ENCODE measurements at places on chromosomes 13 and 19.

GRCh38 chr13:45436953-45437352 is 18.8 kb upstream of the SLC25A30 start:
- no peak for DNase-seq

GRCh38 chr19:8702350-8702749 is 3.8 kb upstream of the ACTL9 start:
- peak; percentile 11 for DNase-seq

DNA sequence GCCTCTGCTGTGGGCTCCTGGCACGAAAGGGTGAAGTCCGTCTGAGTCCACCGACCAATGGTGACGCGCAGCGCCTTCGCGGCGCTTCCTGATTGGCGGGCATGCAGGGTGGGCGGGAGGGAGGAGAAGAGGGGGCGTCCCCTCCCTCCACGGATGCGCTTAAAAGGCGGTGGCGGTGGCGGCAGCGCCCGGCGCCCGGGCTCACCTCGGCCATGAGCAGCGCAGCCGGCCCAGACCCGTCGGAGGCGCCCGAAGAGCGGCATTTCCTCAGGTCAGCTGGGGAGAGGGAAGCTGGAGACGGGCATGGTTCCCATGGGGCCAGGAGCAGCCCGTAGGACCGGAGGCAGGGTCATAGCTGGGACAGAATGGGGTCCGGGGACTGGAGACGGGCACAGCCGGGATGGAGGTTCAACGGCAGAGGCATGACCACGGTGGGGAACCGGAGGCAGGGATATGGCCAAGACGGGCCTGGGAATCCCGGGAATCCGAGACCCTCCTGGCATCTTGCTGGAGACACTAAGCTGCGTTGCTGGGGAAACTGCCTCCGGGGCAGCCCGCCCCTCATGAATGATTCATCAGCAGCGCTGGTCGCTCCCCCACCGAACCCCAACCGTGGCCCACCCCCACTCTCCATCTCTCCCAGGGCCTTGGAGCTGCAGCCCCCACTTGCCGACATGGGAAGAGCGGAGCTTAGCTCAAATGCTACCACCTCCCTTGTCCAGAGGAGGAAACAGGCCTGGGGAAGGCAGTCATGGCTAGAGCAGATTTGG is at the start of gene YJEFN3:
Gene YJEFN3, plus strand, starts transcription at position 191 of the 770 bp plus-strand sequence. Its CDS starts 22 bp downstream, at position 213.
- no peak for DNase-seq

GRCh38 chr13:97339019-97339987 is 94.7 kb upstream of the RAP2A start:
- DNase-seq: no peak

GRCh38 chr19:29687897-29688728 is 22.9 kb downstream of the PLEKHF1 start:
- DNase-seq: no peak

GRCh38 chr13:114320065-114320464 is 5.8 kb downstream of the CHAMP1 start:
- DNase-seq: no peak

DNA sequence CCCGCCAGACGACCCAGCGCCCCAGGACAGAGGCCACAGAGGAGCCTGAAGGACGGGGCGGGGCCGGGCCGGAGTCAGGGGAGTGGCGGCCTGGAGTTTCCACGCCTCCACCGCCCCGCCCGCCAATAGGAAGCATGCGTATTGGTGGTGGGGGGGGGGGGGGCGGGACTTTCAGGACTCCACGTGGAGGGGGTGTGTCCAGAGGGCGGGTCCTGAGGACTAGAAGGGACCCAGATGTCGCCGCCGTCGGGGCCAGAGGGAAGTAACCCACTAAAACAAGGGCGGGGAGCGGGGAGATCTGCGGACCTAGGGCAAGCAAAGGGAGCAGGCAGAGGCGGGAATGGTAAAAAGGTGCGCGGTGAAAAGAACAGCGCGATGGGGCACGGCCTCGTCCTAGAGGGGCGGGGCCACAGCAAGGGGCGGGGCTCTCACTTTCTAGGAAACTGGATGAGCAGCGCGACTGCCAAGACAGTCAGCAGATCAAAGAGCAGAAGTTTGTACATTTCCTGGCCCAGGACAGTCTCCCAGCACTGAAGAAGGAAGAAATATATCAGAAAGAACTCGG is 2.8 kb upstream of the LENG1 start:
- DNase-seq: peak; percentile 79

GRCh38 chr13:88840085-88840484 is 1168.9 kb downstream of the SLITRK5 start:
- DNase-seq: no peak

DNA sequence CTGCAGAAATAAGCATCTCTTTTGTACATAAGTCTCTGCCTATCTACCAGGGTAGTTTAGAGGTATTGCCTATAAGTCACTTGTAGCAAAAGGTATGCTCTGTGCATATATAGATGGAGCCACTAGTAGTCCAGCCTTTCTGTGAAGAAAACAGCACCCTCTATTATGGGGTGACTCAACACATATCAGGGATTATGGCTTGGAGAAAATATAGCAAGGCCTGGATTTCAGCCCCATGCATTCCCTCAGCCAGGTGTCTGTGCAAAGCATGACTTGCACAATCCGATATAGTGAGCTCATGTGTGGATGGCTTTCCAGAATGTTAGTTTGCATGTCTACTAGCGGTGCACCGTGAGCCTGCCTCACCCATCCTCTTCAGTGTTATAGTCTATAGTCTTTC is 13.4 kb upstream of the NALCN start:
- DNase-seq: no peak

DNA sequence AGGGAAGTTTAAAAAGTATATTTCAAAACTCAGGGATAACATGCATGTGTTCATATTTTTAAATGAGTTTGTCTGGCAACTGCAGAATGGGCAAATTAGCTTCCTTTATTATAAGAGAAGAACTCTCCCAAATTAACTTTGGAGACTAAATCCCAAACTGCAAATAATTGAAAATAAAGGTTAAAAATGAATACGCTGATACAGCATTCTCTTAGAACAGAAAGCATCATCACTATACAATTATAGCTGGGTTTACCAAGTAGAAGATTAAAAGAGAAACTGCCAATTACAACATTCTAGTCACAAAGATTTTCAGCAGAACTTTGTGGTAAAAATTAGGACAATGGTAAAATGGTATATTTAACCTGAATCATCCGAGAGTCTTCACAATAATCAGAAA is 73.3 kb downstream of the OLFM4 start:
- DNase-seq: no peak

GRCh38 chr13:73984949-73985691 is 149.1 kb downstream of the KLF12 start:
- peak; percentile 59 for DNase-seq

DNA sequence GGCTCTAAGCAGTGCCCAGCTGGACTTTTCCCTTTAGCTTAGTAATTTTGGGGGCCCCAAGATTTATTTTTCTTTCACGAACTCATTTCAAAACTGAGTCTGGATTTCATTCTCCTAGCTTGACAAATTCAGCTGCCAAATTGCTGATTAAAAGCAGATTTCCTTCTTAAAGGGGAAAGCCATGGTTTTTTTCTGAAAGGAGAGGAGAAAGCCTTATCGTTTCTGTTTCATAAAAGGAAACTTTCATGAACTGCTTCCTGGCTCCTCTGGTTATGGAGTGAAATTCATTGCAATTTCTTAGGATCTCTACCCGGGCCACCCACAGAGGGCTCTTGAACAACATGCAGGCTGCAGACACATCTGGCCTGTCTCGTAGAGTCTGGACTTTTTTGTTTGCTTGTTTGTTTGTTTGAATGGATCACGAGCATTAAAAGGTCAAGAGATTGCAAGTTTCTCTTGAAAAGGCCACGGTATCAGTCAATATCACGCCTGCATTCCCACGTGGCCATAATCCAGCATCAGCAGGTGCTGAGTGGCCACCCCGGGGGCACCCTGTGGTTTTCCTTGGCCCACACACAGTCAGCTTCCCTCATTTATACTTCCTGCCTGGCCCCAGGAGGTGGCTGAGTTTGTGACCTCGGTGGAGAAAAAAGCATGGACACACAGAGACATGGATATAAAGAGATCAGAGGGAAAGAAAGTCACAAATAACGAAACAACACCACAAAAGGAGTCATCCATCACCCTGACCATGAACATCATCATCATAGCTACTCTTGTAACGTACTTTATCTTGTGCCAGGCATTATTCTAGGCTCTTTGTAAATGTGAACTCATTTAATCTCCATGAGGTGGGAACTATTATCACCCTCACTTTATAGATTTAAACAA is 10.5 kb upstream of the KLK4 start:
- no peak for DNase-seq

- no peak for DNase-seq
These were observed 22.0 kb downstream of the SAE1 start for GRCh38 chr19:47152632-47153031.

GRCh38 chr19:16452325-16452724 is 19.4 kb downstream of the EPS15L1 start:
- no peak for DNase-seq

- DNase-seq: no peak
These were observed 406.8 kb downstream of the DACH1 start for GRCh38 chr13:71460211-71460610.

GRCh38 chr13:79896851-79897250 is 415.9 kb downstream of the NDFIP2 start:
- DNase-seq: no peak

GRCh38 chr19:16897856-16898161 is 9.0 kb downstream of the F2RL3 start:
- no peak for DNase-seq

GRCh38 chr19:35248310-35249145 is at the start of gene LSR:
Gene LSR (plus strand): TSS chr19:35249002. CDS start chr19:35249023, 21 bp downstream.
- peak; percentile 68 for DNase-seq

- DNase-seq: no peak
These were observed 25.4 kb upstream of the OR10H1 start for GRCh38 chr19:15840833-15841232.

GRCh38 chr19:18336121-18336520 is 4.3 kb upstream of the PGPEP1 start:
- DNase-seq: no peak

DNA sequence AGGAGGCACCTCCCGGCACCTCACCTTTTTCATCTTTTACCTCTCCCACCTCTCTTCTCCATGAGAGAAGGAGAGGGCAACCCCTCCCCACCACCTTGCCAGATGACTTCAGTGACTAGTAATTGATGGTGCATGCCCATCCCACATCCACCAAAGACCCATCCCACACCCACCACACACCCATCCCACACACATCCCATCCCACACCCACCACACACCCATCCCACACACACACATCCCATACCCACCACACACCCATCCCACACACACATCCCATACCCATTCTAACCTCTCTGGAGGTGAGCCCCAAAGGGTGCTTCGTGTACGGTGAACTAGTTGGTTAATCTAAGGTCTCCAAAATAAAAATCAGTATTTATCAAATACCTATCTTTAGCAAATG is 44.7 kb downstream of the STK24 start:
- no peak for DNase-seq

GRCh38 chr13:24274452-24275021 is 34.8 kb upstream of the C1QTNF9 start:
- DNase-seq: peak; percentile 58

- no peak for DNase-seq
These were observed 23.8 kb downstream of the LCP1 start for GRCh38 chr13:46158222-46158621.

- DNase-seq: no peak
These were observed 757 bp upstream of the CLEC11A start for GRCh38 chr19:50722201-50723013.

- no peak for DNase-seq
These were observed 25.2 kb upstream of the KCTD4 start for GRCh38 chr13:45226024-45226423.

DNA sequence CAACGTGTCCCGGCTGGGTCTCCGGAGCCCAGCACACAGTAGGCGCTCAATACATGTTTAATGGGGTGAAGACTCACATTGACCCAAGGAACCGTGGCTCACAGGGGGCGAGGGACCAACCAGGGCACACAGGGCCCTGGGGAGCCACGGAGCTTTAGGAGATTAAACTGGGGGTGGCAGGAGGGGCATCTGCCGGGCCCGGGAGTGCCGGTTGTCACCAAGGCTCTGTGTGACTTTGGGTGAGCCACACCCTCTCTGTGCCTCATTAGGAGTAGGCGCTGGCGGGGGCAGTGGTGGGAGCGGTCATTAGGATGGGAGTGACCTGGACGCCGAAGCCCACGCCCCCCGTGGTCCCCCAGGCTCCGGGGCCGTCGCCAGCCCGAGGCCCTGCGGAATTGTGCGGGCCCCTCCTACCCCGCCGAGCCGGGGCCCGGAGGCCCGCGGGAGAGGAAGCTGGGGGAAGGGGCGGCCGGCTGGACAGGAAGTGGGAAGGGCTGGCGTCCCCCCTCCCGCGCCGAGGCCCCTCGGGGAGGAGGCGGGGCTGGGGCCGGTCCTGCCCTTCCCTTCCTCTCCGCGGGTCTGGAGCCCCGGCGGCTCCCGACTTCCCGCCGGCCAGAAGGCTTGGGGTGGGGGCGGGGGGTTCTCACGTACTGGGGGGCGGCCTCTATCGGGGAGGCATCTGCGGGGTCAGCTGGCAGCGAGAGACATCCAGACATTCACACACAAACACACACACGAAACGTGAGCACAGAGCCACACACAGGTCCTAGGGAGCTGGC is 1.8 kb upstream of the SSBP4 start:
- DNase-seq: no peak

DNA sequence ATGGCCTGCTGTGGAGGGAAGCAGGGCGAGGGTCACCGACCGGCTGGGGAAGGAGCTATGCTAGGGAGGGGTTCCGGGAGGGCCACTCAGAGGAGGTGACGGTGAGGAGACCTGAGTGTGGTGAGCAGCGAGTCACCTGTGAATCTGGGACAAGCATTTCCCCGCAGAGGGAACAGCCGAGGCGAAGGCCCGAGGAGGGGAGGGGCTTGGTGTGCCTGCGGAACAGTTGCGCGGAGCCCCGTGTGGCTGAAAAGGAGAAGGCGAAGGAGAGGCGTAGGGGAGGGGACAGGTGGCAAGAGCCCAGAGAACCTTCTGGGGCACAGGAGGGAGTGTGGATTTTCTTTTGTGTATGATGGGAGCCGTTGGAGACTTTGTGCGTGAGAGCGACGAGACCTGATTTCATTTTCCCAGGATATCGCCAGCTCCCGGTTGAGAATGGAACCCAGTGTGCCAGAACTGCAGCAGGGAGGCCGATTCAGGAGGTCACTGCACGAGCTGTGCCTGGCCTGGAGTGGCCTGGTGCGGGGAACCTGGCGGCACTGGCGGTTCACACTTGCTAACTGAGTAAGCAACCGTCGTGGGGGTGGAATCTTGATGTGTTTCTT is 117.7 kb upstream of the ZNF507 start:
- no peak for DNase-seq

Data from stimulated activated CD4-positive, alpha-beta T cell treated with anti-CD3 and anti-CD28 coated beads, Interleukin-12 subunit alpha, Interleukin-12 subunit beta, amount 100 ng/mL, for 4 hours (primary cell).